Right atrium auricular region (tissue), 2 donors: ENCODE measurements at places on chromosomes 13 and 19.

DNA sequence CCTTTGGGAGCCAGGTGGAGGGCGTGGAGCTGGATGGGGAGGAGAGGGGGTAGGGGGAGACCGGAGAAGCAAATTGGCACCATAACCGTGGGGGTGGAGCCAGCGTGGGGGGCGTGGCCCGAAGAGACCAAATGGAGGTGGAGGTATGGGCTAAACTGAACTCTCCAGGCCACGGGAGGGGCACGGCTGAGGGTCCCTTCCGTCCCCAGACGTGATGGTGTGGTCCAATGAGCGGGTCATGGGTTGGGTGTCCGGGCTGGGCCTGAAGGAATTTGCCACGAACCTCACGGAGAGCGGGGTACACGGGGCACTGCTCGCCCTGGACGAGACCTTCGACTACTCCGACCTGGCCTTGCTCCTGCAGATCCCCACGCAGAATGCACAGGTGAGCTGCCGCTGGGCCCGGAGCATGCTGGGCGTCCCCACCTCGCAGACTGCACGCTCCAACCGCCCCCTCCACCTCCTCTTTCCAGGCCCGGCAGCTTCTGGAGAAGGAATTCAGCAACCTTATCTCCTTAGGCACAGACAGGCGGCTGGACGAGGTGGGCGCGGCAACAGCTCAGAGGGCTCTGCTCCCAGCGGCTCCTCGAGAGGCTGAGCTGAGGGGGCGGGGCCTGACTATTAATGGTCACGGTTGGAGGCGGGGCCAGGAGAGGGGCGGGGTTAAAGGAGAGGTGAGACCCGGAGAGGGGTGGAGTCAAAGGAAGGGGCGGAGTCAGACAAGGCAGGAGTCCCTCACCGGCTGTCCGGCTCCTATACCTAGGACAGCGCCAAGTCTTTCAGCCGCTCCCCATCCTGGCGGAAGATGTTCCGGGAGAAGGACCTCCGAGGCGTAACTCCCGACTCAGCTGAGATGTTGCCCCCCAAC lies 6.2 kb downstream of the HRC start:
- H3K4me1 ChIP-seq: no peaks in the 10 kb centered on the region
- no peaks in the 10 kb centered on the region for H3K27me3 ChIP-seq
- peak overlapping the region; percentile 76 for H3K4me3 ChIP-seq
- no peaks in the 10 kb centered on the region for H3K36me3 ChIP-seq

DNA sequence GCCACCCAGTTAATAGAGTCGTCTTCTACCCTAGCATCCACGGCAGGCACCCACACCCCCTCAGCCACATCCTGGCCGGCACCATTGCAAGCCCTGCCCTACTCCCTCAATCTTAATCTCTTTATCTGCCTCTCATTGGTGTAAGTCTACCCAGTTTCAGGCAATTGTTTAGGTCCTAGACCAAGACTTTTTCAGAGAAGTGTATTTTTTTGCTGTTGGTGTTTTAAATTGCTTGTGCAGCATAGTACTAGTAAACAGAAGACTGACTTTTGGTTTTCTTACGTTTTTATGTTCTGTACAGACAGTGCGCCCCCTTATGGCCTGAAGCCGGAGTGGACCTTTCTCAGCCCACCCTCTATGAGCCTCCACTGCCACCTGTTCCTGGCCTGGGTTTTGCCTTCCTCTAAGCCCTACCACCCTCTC lies 2.3 kb upstream of the LCP1 start:
- no peaks in the 10 kb centered on the region for H3K36me3 ChIP-seq
- H3K27ac ChIP-seq: no peak overlapping the region
- no peak overlapping the region for H3K4me3 ChIP-seq
- no peaks in the 10 kb centered on the region for H3K27me3 ChIP-seq
- H3K4me1 ChIP-seq: no peaks in the 10 kb centered on the region

GRCh38 chr13:61685682-61686012 lies 270.0 kb upstream of the PCDH20 start:
- H3K4me3 ChIP-seq: no peak overlapping the region
- H3K27me3 ChIP-seq: no peaks in the 10 kb centered on the region
- no peak overlapping the region for H3K27ac ChIP-seq
- no peaks in the 10 kb centered on the region for H3K36me3 ChIP-seq
- DNase-seq: no peak

- H3K27me3 ChIP-seq: no peaks in the 10 kb centered on the region
- no peak overlapping the region for H3K4me3 ChIP-seq
- no peaks in the 10 kb centered on the region for H3K4me1 ChIP-seq
- H3K27ac ChIP-seq: no peak overlapping the region
- no peak for DNase-seq
These were observed 96.6 kb upstream of the LSM14A start for GRCh38 chr19:34075661-34076091.

GRCh38 chr13:82358284-82358683 lies 1524.0 kb downstream of the SLITRK1 start:
- H3K4me3 ChIP-seq: no peak overlapping the region
- H3K27me3 ChIP-seq: no peaks in the 10 kb centered on the region
- H3K4me1 ChIP-seq: no peaks in the 10 kb centered on the region
- H3K27ac ChIP-seq: no peak overlapping the region
- no peaks in the 10 kb centered on the region for H3K36me3 ChIP-seq

GRCh38 chr19:30741566-30741965 lies 369.4 kb downstream of the ZNF536 start:
- no peak overlapping the region for H3K27ac ChIP-seq
- no peak overlapping the region for H3K4me3 ChIP-seq
- DNase-seq: no peak
- no peaks in the 10 kb centered on the region for H3K36me3 ChIP-seq

DNA sequence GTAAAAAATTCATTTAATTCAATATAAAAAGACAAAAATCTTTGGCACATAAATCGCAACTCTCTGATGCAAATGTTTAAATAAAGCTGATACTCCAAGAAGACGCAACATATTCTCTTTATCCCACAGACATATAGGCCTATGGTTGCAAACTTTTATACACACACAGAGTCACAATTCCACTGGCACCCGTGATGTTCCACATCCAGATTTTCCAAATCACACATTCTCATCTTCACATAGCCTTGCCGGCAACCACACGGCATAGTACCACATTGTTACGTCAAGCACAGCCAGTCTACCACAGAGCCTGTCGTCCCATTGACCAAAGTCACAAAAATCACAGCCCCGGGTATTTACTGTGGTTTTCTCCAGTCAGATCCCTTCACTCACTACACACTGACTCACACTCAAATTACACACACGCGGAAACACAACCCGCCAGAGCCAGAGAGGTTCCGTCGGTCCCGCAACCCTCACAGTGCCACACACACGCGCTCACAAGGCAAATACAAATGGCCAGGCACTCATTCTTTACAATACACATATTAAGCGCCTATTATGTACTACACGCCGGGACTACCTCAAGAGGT lies 546 bp upstream of the ZNF546 start:
- H3K4me1 ChIP-seq: peaks cover 17% of the 10 kb centered on the region
- no peak for DNase-seq
- peak overlapping the region; percentile 72 for H3K4me3 ChIP-seq
- H3K27me3 ChIP-seq: no peaks in the 10 kb centered on the region
- no peaks in the 10 kb centered on the region for H3K36me3 ChIP-seq

DNA sequence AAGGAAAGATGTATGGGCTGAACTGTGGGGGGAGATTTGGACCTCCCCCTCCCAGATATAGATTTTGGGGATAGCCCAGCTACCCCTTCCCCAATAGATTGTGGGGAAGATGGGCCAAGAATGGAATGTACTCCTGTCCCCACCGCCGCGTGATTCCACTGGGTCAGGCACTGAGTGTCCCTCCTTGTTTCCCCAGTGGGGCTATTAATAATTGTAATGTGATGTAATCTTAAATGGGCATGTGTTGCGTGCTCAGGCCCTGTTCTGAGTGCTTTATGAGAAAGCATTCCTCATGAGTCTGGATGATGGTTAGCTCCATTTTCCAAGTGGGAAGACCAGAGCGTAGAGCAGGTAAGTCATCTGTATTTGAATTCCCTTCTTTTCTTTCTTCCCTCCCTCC lies 1.4 kb downstream of the PSMD8 start:
- peak overlapping the region; percentile 91 for H3K27ac ChIP-seq

DNA sequence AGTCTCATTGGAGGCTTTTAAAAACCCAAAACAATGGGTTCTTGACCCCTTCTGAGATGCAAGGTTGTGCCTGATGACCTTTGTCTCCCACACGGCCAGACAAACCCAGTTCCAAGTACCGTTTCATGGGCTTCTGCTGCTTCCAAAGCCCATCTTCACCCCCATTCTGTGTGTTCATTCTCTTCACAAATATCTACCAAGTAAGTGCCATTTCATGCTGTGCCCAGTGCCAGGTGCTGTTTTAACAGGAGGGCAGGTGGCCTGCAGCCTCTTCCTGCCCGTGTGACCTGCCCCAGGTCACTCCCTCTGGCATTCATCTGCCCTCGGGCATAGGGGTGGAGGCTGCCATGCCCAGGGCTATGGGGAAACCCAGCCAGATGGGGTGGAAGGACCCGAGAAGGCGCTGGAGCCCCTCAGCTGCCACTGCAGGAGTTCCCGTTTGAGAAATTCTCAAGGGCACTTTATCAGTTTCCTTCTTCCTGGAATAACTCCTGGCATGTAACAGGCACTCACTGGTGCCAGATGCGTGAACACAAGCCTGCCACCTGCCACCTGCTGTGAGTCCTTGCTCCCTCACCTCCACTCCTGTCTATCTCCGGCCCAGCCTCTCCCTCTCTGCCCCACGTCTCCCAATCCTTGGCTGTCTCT lies 12.5 kb downstream of the CAPN12 start:
- H3K27ac ChIP-seq: peak overlapping the region; percentile 63
- peaks cover 45% of the 10 kb centered on the region for H3K36me3 ChIP-seq
- peaks cover 74% of the 10 kb centered on the region for H3K4me1 ChIP-seq
- no peak for DNase-seq
- H3K27me3 ChIP-seq: no peaks in the 10 kb centered on the region

DNA sequence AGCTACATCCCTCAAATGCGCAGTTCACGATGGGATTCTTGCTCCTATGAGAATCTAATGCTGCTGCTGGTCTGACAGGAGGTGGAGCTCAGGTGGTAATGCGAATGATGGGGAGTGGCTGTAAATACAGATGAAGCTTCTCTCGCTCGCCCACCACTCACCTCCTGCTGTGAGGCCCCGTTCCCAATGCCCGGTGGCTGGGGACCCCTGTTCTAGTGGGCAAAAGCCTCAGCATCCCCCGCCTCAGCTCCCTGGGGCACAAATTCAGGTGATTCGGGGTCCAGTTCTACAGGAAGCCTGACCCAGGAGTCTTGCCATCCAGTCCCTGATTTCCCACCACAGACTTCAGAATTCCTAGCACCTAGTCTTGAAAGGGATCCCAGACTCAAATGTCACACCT lies 3.7 kb downstream of the RETN start:
- H3K27ac ChIP-seq: no peak overlapping the region
- H3K36me3 ChIP-seq: no peaks in the 10 kb centered on the region
- H3K4me1 ChIP-seq: no peaks in the 10 kb centered on the region
- no peak for DNase-seq
- no peaks in the 10 kb centered on the region for H3K27me3 ChIP-seq

GRCh38 chr13:41590122-41590521 lies 132.8 kb downstream of the RGCC start:
- H3K4me3 ChIP-seq: no peak overlapping the region
- H3K27me3 ChIP-seq: no peaks in the 10 kb centered on the region
- peaks cover 5% of the 10 kb centered on the region for H3K36me3 ChIP-seq
- no peaks in the 10 kb centered on the region for H3K4me1 ChIP-seq

DNA sequence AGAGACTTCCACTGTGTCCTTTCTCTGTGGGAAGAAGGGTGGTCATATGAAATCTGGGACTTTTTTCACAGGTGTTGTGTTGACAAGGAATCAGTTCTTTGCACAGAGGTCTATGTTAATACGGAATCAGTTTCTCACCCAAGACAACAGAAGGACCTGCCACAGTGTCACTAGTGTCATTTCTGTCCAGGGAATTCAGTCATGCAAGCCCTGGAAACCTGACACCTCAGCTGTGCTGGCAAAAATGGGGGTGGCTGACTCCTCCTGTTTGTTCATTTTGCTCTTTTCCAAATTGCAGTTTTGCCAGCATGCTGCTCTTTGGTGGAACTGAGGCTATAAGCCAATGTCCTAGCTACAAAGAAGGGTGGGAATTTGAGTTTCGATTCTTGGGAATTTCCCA lies 49.8 kb upstream of the ESD start:
- no peaks in the 10 kb centered on the region for H3K27me3 ChIP-seq
- no peaks in the 10 kb centered on the region for H3K4me1 ChIP-seq
- H3K36me3 ChIP-seq: no peaks in the 10 kb centered on the region
- no peak overlapping the region for H3K4me3 ChIP-seq

GRCh38 chr13:44759384-44760360 lies 183.5 kb upstream of the TSC22D1 start:
- H3K36me3 ChIP-seq: no peaks in the 10 kb centered on the region
- H3K27ac ChIP-seq: no peak overlapping the region
- peaks cover 11% of the 10 kb centered on the region for H3K4me1 ChIP-seq
- DNase-seq: no peak
- no peak overlapping the region for H3K4me3 ChIP-seq

GRCh38 chr13:113138792-113139551 lies 16.4 kb downstream of the F10 start:
- DNase-seq: no peak
- no peak overlapping the region for H3K4me3 ChIP-seq
- no peaks in the 10 kb centered on the region for H3K36me3 ChIP-seq
- no peaks in the 10 kb centered on the region for H3K27me3 ChIP-seq
- H3K27ac ChIP-seq: no peak overlapping the region

GRCh38 chr19:42010245-42011126 lies 16.5 kb upstream of the ATP1A3 start:
- H3K4me1 ChIP-seq: no peaks in the 10 kb centered on the region
- no peaks in the 10 kb centered on the region for H3K27me3 ChIP-seq
- H3K27ac ChIP-seq: no peak overlapping the region
- DNase-seq: no peak
- no peaks in the 10 kb centered on the region for H3K36me3 ChIP-seq
- H3K4me3 ChIP-seq: no peak overlapping the region

GRCh38 chr13:111900390-111901131 lies 166.4 kb upstream of the SOX1 start:
- no peaks in the 10 kb centered on the region for H3K36me3 ChIP-seq
- DNase-seq: peak; percentile 49
- H3K27ac ChIP-seq: no peak overlapping the region
- H3K27me3 ChIP-seq: no peaks in the 10 kb centered on the region

DNA sequence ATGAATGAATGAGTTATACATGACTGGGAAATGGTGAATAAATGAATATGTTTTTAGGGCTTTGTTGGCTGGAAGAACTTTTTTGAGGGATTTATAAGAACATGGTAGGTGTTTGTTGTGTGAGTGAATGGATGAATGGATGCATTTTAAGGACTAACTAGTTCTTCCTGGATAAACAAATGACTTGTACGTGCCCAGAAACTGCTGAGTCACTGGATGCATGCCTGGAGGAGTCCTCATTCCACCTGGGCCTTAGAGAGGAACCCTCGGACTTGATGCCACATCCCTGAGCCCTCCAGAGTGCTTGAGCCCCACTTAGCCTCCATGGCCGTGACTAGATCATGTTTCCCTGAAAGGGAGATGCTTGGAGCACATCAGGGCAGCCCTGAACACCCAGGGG lies 153.4 kb downstream of the DPF1 start:
- H3K27me3 ChIP-seq: no peaks in the 10 kb centered on the region
- H3K27ac ChIP-seq: no peak overlapping the region
- no peaks in the 10 kb centered on the region for H3K4me1 ChIP-seq
- DNase-seq: no peak
- H3K36me3 ChIP-seq: no peaks in the 10 kb centered on the region

- DNase-seq: no peak
- H3K27ac ChIP-seq: no peak overlapping the region
- peaks cover 23% of the 10 kb centered on the region for H3K36me3 ChIP-seq
These were observed 8.9 kb downstream of the KLC3 start for GRCh38 chr19:45349430-45349941.
